Fibroblast of mammary gland (primary cell): ENCODE measurements at places on chromosomes 11 and 22.

DNA sequence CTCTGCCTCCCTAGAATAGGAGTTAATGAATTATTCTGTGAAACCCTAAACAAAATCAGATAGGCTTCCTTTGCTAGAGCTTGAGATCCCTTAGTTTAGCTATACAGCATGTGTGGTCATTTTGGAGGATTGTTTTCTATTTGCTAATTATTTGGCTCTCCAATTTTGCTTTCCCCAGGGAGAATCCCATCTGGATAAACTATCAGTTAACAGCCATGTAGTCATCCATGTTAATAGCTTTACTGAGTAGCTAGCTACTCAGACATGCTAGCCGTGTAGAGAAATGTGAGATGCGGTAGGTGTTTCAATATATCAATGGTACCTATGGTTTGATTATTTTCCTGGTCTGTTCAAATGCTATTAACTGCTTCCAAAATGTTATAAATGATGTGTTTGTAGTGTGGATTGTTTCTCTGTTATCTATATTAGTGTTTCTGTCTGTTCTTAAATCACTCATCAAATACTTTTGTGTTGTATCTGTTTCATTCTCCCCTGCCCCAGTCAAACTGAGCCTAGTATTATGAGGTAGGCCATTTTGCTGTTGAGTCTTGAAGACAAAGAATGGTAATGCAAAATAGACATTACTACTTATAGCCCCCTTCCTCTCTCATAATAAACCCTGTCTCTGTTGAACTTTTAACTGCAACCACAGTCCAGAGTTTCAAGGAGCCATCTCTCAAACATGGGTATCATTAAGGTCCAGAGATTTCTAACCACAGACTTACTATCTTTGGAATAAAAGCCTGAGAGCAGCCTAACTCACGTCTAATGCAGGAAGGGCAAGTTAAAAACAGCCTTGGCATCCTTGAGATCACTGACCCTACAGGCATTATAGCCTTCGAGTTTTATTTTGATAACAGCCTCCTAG is 56.1 kb upstream of the GRAMD1B start:
- DNase-seq: no peak

DNA sequence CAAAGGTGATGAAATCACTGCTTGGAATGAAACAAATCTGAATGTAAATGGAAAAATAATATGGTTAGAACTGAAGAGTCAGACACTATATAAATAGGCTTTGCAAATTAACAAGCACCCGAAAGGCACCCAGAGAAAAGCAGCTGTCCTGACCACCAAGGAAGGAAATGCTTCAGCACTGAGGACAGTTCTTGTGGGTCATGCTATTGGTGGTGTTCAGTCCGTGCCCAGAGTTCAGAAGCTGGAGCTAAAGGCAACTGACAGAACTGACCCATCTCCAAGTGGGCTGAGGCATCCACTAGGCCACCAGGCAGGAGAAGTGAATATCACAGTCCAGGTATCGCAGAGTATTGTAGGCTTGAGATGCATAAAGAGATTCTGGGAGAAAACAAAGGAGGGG is 208.9 kb downstream of the OPCML start:
- DNase-seq: no peak

- peak; percentile 42 for DNase-seq
These were observed 13.8 kb downstream of the SEC14L3 start for GRCh38 chr22:30457981-30458380.

- DNase-seq: no peak
These were observed 21.3 kb downstream of the KRTAP5-5 start for GRCh38 chr11:1650918-1651262.

GRCh38 chr11:90309693-90310092 is 86.8 kb upstream of the CHORDC1 start:
- no peak for DNase-seq

GRCh38 chr11:47863189-47863897 is 15.2 kb upstream of the NUP160 start:
- peak; percentile 89 for DNase-seq

DNA sequence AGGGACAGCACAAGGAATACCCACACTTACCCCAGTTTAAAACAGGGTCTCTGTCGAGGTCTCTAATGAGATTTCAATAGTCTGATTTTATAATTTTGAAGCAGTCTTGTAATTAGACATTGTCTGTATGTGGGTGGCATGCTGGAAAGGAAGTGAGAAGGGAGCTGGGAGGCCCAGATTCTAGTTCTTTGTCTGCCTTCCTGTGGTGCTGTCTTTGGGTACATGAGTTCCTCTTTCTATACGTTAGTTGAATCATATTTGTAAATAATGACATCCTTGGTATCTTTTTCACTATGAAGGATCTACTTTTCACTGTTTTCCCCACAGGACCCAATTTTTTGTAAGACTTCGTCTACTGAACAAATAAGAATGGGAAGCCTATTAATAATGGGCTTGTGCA is 42.0 kb upstream of the TENM4 start:
- DNase-seq: no peak

- no peak for DNase-seq
These were observed 66.4 kb downstream of the SVIP start for GRCh38 chr11:22763166-22763565.

DNA sequence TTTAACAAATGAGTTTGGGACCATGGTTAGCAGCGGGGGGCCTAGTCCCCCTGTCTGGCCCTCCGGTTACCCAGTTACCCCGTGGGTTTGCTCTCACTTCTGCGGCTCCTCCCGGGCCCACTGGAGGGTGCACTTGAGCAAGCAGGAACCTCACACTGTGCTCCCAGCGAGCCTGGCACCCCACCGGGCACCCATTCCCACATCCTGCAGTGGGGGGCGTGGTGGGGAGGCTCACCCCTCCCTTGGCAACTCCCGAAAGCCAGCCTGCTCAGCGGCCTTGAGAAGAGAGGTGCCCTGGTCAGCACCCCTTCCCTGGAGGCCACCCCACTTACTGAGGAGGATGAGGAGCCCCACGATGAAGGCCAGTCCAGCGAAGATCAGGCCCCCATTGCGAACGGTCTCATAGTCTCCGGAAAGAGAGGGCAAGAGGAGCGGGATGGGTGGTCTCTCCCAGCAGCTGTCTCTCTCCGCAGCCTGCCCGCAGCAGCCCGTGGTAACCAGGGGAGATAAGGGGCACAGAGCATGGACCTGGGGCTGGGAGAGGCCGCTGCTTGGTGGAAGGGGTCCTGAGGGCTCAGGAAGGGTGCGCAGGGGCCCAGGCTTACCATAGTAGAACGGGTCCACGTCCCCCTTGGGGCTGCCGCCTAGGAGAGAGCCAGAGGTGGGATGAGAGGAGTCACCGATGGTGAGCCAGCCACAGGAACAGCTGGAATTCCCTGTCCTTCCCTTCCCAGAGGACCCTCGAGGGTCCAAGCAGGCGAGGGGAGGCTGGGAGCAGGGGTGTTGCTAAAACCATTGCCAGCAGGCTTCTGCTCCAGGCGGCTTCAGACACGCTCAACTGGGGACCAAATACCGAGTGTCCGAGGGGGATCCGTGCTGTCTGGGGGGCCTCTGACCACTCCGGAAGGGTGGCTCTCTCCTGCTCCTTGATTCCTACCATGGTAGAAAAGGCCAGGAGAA is 2.2 kb downstream of the FXYD2 start:
- no peak for DNase-seq

GRCh38 chr11:614021-614622 is 1.6 kb downstream of the IRF7 start:
- no peak for DNase-seq

DNA sequence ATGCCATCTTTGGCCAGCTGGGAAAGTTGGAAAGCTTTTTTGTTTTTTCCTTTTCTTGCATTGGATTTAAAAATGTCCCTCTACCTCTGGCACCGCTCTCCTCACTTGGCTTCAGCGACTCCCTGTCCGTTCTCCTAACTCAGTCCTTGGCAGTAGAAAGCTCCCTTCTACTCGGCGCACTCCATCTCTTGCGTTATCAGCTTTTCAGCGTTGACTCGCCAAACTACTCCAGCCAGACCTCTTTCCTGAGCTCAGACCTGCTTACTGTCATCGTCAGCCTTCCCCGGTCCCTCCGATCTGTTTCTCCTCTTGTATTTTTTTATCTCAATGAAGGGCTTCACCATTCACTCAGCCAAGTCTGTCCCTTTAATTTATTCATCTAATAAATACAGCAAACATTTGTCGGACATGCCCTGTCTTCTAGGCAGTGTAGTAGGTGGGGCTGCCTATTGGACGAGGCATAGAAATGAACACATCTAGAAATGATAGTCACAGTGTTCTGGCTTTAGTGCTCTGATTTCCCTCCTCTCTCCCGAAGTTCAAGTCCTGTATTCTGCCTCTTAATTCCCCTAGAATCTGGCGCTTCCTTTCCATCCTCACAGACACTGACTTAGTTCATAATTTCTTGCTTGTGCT is 839 bp downstream of the CEP164 start:
- peak; percentile 58 for DNase-seq
